ENCODE measurements at places on chromosomes 2 and 18. TPM values are rescaled to one million over a fixed set of nuclear protein-coding genes. Genes with fewer than 3 reads are reported as not detected.

CD226 gene
- 5.4 TPM for total RNA-seq

DNA sequence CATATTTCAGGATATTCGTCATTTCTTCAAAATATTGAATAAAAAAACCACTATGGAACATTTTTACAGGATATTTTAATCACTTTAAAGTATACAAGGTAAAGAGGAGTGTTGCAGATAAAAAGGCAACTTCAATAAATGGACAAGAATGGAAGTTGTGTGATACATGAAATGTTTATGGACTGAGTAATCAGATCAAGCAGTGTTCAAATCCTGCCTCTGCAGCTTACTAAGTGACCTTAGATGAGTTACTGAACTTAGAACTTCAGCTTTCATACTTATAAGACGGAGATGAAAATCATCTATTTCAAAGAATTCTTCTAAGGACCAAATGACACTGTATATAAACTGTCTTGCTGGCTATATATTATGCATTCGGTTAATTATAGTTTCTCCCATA is 87.2 kb downstream of the LNPK start:
- no peak overlapping the region for H3K4me3 ChIP-seq
- no peaks in the 10 kb centered on the region for H3K4me1 ChIP-seq
- no peak for DNase-seq
- no peaks in the 10 kb centered on the region for H3K27me3 ChIP-seq
- no peak overlapping the region for H3K27ac ChIP-seq

GRCh38 chr2:96225016-96225533 is 16.4 kb upstream of the STARD7 start:
- no peak overlapping the region for H3K4me3 ChIP-seq
- H3K27ac ChIP-seq, result peak overlapping the region; percentile 24
- H3K4me1 ChIP-seq, result peaks cover 11% of the 10 kb centered on the region

DNA sequence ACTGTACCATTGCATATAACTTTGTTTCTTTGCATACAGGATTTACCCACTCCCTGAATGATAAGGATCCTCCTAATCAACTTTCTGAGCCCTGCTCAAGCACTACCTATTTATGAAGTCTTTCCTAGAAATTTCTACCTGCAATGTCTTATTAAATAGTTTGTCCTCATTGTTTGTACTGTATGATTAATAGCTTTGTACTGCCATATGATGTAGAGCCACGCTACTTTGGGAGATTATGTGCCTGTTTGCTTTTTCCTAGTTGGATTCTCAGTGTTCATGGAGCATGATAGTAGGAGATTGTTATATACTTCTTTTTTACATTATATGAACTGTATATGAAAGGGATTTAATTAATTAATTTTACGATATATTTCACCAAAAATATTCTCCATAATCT is 327.1 kb upstream of the GALNT5 start:
- DNase-seq, result no peak
- no peaks in the 10 kb centered on the region for H3K36me3 ChIP-seq
- no peak overlapping the region for H3K27ac ChIP-seq
- H3K4me3 ChIP-seq, result no peak overlapping the region
- no peaks in the 10 kb centered on the region for H3K4me1 ChIP-seq
- H3K27me3 ChIP-seq, result no peaks in the 10 kb centered on the region

RAB1A gene
- total RNA-seq, result 145 TPM

GRCh38 chr2:58769864-58770234 is 528.7 kb upstream of the FANCL start:
- H3K27ac ChIP-seq, result no peak overlapping the region
- H3K36me3 ChIP-seq, result no peaks in the 10 kb centered on the region
- DNase-seq, result no peak
- no peaks in the 10 kb centered on the region for H3K27me3 ChIP-seq
- H3K4me1 ChIP-seq, result no peaks in the 10 kb centered on the region
- no peak overlapping the region for H3K4me3 ChIP-seq

DNA sequence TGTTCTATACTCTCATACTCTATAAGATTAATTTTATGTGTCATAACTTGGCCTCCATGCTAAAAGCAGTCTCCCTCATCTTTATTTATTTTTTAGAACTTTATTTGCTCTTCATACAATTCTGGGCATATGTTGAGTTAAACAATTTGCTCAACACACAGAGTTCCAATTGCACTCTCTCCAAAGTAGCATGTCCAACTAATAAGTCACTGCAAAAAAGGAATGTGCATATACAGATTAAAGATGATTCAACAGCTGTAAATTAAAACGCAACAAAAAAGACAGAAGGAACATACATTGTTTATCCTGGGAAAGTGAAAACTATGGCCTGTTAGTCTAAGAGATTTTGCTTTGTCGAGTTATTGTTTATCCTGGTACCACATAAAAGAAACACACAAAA is 277.7 kb upstream of the ACVR2A start:
- H3K4me1 ChIP-seq, result no peaks in the 10 kb centered on the region
- no peak overlapping the region for H3K4me3 ChIP-seq
- DNase-seq, result no peak
- H3K27ac ChIP-seq, result no peak overlapping the region
- H3K36me3 ChIP-seq, result no peaks in the 10 kb centered on the region

- no peak for DNase-seq
- H3K27ac ChIP-seq, result no peak overlapping the region
- peaks cover 3% of the 10 kb centered on the region for H3K4me1 ChIP-seq
- H3K4me3 ChIP-seq, result no peak overlapping the region
- H3K36me3 ChIP-seq, result no peaks in the 10 kb centered on the region
Observed at GRCh38 chr18:25915907-25916306, 174.5 kb downstream of the SS18 start.

GRCh38 chr2:98457045-98457696 is 12.5 kb downstream of the INPP4A start:
- no peaks in the 10 kb centered on the region for H3K36me3 ChIP-seq
- no peak overlapping the region for H3K27ac ChIP-seq
- no peak for DNase-seq
- peaks cover 69% of the 10 kb centered on the region for H3K4me1 ChIP-seq

GRCh38 chr2:179107737-179108136 is 57.8 kb upstream of the CCDC141 start:
- H3K36me3 ChIP-seq, result peaks cover 51% of the 10 kb centered on the region
- no peak overlapping the region for H3K27ac ChIP-seq
- no peaks in the 10 kb centered on the region for H3K27me3 ChIP-seq
- no peak for DNase-seq

DNA sequence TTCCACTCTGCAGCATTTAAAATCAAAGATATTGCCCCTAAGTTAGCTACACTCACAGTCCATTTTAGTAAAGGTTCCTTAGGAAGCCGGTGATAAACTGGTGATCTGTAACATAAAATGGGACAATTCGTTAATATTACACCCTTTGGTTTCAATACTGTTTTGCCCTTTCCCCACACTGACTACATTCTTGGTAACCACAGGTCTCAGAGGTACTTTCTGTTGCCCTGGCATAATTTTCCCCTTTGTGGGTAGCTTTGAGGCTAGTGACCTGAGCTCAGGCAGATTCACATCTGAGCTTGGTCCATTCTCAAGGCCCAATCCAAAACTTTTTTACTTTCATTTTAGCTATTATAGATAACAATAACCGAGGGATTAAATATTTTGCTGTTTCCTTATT is 32.9 kb upstream of the CSRNP3 start:
- H3K36me3 ChIP-seq, result no peaks in the 10 kb centered on the region
- no peak overlapping the region for H3K27ac ChIP-seq
- no peak overlapping the region for H3K4me3 ChIP-seq
- DNase-seq, result no peak

DNA sequence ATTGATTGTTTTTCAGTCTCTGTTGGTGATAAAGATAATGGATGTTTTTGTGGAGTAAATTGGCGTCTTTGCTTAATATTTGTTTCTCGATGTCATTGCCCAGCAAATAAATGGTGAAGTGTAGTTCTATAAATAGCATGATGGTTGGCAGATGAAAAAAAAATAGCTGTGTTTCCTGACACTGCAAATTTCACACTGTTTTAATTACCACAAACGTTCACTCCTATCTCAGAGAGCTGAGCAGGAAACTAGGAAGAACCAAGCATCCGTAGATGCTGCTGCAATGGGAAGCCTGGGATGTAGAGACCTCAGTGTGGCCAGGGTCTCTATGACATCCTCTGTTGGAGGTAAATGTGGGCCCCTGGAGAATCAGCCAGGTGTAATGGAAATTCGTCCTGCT is 183.2 kb downstream of the CYRIA start:
- H3K4me3 ChIP-seq, result no peak overlapping the region
- DNase-seq, result no peak
- no peak overlapping the region for H3K27ac ChIP-seq
- no peaks in the 10 kb centered on the region for H3K36me3 ChIP-seq
- no peaks in the 10 kb centered on the region for H3K27me3 ChIP-seq
